Left ventricle myocardium inferior (tissue), 1 donor: ENCODE measurements at places on chromosomes 12 and 14.

GRCh38 chr14:93065272-93065730 is 50.4 kb downstream of the ITPK1 start:
- no peak overlapping the region for H3K4me3 ChIP-seq
- peak overlapping the region; percentile 78 for H3K27ac ChIP-seq
- no peak for DNase-seq
- H3K36me3 ChIP-seq = no peaks in the 10 kb centered on the region
- H3K27me3 ChIP-seq = no peaks in the 10 kb centered on the region
- H3K4me1 ChIP-seq = peaks cover 90% of the 10 kb centered on the region

GRCh38 chr14:68394764-68395143 is 398.1 kb downstream of the ZFP36L1 start:
- no peaks in the 10 kb centered on the region for H3K36me3 ChIP-seq
- peaks cover 74% of the 10 kb centered on the region for H3K4me1 ChIP-seq

- no peak for DNase-seq
- H3K36me3 ChIP-seq = no peaks in the 10 kb centered on the region
- H3K27ac ChIP-seq = no peak overlapping the region
- no peak overlapping the region for H3K4me3 ChIP-seq
- peaks cover 4% of the 10 kb centered on the region for H3K4me1 ChIP-seq
Measured at GRCh38 chr14:88798156-88798555, 5.4 kb upstream of the EML5 start.

- no peak overlapping the region for H3K27ac ChIP-seq
- no peaks in the 10 kb centered on the region for H3K4me1 ChIP-seq
- no peak for DNase-seq
- no peaks in the 10 kb centered on the region for H3K36me3 ChIP-seq
- H3K4me3 ChIP-seq = no peak overlapping the region
Measured at GRCh38 chr12:109421355-109422087, 55.6 kb downstream of the KCTD10 start.

DNA sequence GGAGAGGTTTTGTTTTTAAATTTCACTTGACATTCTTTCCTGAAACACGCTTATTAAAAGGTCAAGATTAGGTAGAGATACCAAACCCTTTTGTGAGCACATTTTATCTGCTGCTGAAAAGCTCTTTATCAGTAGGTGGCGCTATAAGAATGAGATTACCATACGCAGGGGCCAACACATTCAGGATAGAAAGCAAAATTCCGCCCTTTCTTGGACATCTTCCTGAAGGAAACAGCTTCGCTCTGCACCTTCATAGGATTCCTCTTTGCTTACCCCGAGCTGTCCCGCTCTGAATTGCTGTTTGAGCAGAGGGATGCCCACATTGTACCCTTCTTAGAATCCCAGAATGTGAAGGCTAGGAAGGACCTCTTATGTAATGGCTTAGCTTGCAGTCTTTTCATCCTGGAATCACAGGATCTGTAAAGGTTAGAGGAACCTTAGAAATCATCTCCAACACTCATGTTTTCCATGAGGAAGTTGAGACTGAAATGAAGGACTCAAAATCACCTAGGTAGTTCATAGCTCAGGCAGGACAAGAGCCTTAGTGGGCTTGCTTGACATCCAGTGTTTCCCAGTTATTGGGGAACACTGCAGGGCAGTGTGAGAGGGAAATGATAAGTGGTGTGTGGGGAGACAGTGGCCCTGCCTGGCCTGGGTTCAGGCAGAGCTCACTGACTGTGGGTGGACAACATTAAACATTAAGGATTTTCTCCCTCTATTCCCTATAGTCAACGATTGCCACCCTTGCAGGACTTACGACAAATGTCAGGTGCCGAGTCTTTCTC is 38.7 kb upstream of the CRY1 start:
- DNase-seq = no peak
- H3K4me1 ChIP-seq = no peaks in the 10 kb centered on the region
- H3K4me3 ChIP-seq = no peak overlapping the region
- no peaks in the 10 kb centered on the region for H3K36me3 ChIP-seq
- no peak overlapping the region for H3K27ac ChIP-seq
- peaks cover 5% of the 10 kb centered on the region for H3K27me3 ChIP-seq

- no peaks in the 10 kb centered on the region for H3K36me3 ChIP-seq
- H3K4me3 ChIP-seq = peak overlapping the region; percentile 88
- peaks cover 50% of the 10 kb centered on the region for H3K4me1 ChIP-seq
- H3K27me3 ChIP-seq = no peaks in the 10 kb centered on the region
- peak; percentile 59 for DNase-seq
Measured at GRCh38 chr14:99605299-99605961, 1.4 kb upstream of the CCDC85C start.

DNA sequence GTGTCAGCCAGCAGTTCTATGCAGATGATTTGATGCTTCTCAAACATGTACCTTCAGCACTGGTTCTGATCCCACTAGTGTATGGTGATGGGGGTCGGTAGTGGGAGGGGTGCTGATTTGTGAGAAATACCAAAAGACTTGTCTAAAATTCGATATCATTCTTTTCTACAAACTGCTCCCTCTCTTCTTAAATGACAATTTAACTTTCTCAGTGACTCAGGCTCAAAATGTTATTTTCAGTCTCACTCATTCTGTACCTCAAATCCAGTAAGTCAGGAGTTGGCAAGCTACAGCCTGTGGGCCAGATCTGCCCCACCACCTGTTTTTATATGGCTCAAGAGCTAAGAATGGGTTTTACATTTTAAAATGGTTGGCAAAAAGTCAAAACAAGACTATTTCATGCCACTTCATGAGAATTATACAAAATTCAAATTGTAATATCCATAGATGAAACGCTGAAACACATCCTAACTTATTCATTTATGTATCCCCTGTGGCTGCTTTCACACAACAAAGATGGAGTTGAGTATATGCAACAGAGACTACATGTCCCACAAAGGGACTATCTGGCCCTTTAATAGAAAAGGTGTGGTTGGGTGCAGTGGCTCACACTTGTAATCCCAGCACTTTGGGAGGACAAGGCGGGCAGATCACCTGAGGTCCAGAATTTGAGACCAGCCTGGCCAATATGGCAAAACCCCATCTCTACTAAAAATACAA is 6.6 kb upstream of the NOP2 start:
- peaks cover 99% of the 10 kb centered on the region for H3K36me3 ChIP-seq
- no peak overlapping the region for H3K27ac ChIP-seq
- H3K4me1 ChIP-seq = no peaks in the 10 kb centered on the region

DNA sequence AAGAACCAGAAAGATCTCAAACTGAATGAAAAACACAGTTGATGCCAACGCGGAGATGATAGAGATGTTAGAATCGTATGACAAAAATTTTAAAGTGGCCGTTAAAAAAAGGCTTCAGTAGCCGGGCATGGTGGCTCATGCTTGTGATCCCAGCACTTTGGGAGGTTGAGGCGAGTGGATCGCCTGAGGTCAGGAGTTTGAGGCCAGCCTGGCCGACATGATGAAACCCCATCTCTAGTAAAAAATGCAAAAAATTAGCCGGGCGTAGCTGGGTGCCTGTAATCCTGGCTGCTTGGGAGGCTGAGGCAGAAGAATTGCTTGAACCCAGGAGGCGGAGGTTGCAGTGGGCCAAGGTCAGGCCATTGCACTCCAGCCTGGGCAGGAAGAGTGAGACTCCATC is 5.4 kb upstream of the ACVRL1 start:
- peaks cover 12% of the 10 kb centered on the region for H3K27me3 ChIP-seq
- H3K4me1 ChIP-seq = peaks cover 57% of the 10 kb centered on the region
- no peak overlapping the region for H3K27ac ChIP-seq
- DNase-seq = no peak

- H3K4me1 ChIP-seq = no peaks in the 10 kb centered on the region
- H3K27me3 ChIP-seq = no peaks in the 10 kb centered on the region
- no peak for DNase-seq
Measured at GRCh38 chr14:21399311-21399870, 15.6 kb upstream of the SUPT16H start.

- no peak for DNase-seq
- no peaks in the 10 kb centered on the region for H3K4me1 ChIP-seq
- peaks cover 9% of the 10 kb centered on the region for H3K27me3 ChIP-seq
- no peak overlapping the region for H3K27ac ChIP-seq
Measured at GRCh38 chr14:36162267-36162666, 14.3 kb downstream of the PTCSC3 start.

- no peaks in the 10 kb centered on the region for H3K27me3 ChIP-seq
- DNase-seq = no peak
- no peak overlapping the region for H3K4me3 ChIP-seq
- no peak overlapping the region for H3K27ac ChIP-seq
- H3K4me1 ChIP-seq = no peaks in the 10 kb centered on the region
Measured at GRCh38 chr14:30420515-30420914, 138.4 kb upstream of the G2E3 start.

- no peaks in the 10 kb centered on the region for H3K4me1 ChIP-seq
- no peak for DNase-seq
- H3K27me3 ChIP-seq = no peaks in the 10 kb centered on the region
- no peak overlapping the region for H3K27ac ChIP-seq
- no peak overlapping the region for H3K4me3 ChIP-seq
- no peaks in the 10 kb centered on the region for H3K36me3 ChIP-seq
Measured at GRCh38 chr12:79000501-79000900, 135.9 kb downstream of the SYT1 start.

DNA sequence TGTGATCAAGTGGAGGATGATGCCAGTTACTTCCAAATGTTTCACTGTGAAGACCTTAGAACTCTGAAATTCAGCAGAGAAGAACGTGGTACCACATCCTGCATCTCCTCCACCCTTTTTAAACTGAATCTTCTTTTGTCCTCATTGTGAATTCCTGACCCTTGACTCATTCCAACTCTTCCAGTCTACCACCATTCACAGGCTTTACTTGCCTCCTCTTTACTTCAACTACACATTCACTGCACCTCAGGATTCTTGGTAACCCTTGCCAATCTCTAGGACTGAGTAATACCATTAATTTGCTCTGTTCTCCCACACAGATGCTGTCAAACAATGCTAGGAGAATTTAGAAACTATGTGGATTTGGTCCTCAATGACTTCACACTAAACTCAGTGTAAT is 37.3 kb downstream of the PPP1R12A start:
- no peak for DNase-seq
- H3K4me1 ChIP-seq = peaks cover 66% of the 10 kb centered on the region
- no peak overlapping the region for H3K27ac ChIP-seq
- H3K27me3 ChIP-seq = no peaks in the 10 kb centered on the region
- H3K4me3 ChIP-seq = no peak overlapping the region
- no peaks in the 10 kb centered on the region for H3K36me3 ChIP-seq
